Panc1 (cell line): ENCODE measurements at places on chromosomes 3 and 15.

- no peak for DNase-seq
Measured at GRCh38 chr15:61888074-61888780, 172.0 kb downstream of the VPS13C start.

- no peak for DNase-seq
Measured at GRCh38 chr15:69344238-69344637, 45.5 kb downstream of the PAQR5 start.

- no peak for DNase-seq
Measured at GRCh38 chr3:42120866-42121265, 29.7 kb downstream of the TRAK1 start.

DNA sequence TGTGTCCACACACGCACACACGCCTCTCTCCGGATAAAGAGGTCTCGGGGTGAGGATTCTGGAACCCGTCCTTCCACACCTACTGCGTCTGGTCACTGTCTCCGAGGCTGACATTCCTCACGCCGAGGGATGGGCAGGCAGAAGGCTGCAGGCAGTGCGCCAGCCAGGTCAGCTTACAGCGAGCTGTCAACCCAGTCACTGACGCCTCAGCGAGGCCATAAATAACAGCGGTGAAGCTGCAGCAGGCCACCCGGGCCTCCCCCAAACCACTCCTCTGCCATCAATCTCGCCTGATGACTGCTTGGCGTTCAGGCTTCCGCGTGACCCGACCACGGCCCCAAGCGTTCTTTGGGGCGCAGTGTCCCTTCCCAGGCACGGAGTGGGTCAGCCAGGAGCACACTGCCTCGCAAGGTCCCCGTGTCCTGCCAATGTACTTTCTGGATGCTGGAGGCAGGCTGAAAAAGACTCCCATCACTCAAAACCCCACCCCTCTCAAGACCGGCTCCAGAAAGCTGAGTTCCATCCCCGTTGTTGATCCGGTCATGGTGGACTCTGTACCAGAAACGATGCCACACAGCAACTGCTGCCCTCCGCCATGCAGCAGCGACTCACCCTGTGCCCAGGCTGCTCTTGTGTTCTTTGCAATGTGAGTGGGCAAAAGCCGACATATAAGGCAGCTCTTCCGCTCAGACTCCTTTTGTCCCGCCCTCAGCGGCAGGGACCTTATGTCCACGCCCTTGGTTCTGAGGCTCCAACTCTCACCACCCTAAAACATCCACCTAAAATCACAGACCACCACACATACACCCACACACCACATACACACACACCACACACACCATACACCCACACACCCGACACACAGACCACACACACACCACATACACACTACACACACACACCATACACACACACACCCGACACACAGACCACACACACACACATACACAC lies 27.1 kb downstream of the CPN2 start:
- DNase-seq, result peak; percentile 80

GRCh38 chr15:38961931-38962330 lies 397.3 kb upstream of the RASGRP1 start:
- DNase-seq, result no peak

DNA sequence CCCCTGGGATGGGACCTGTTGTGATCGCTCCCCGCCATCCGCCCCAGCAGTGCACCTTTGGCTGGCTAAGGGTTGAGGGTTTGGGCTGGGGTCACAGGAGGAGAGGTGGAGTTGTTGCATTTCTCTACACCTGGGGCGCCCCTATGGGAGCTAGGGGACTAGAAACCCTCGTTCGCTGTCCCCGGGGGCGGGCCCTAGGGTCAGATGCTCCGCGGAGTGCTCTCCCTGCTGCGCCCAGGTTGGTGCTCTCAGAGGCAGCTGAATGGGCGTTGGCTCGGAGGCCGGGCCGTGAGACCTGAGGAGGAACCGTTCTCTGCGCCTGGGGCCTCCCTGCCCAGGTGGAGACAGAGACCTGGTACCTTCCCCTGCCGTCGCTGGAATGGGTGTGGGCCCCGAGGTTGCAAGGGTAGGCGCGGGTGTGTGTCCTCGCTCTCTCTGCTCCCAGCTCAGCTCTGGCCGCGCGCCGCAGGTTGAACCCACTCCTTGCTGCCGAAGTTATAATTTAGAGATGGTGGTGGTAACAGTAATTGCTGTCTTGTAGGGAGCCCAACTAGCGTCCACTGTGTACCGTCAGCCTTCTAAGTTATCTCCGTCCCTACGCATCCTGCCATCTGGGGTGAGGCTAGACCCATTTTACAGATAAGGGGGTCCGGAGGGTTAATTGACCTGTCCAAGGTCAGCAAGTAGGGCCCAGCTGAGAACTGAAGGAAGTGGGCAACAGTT lies 965 bp downstream of the FLNB start:
- no peak for DNase-seq

- no peak for DNase-seq
Measured at GRCh38 chr3:212432-212831, 15.9 kb downstream of the CHL1 start.

DNA sequence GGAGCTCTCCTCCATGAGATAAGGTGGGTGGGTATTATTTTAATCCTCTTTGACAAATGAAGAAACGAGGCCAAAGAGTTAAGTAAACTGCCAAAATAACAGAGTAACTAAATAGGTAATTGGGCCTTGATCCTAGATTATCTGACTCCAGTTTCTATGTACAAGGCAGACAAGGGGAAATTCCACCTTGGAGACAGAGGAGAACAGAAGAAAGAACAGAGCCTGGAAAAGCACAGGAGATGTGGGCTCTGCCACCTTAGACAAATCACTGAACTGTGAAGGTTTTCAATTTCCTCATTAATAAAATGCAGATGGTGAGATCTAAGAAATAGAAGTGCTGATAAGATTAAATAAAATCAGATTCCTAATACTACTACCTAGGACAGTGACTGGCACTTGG lies 310.2 kb upstream of the TLE3 start:
- no peak for DNase-seq

DNA sequence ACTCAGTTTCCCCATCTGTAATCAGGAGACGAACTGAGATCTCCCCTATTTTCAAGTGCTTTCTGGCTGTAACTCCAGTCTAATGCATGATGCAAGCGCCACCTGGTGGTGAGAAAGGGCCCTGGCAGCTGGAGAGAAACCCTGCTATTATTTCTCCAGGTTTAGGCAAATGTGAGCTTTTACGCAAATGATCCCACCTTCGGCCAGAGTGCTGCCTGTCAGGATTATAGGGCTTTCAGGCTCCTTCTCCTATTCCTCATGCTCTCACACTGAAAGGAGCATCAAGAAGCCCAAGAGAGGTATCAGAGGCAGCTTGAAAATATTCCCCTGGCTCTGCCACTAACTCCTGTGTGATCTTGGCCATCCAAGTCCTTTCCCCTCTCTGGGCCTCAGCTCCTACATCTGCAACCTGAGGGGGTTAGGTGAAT lies 93.9 kb upstream of the RASGRF1 start:
- DNase-seq, result peak; percentile 42

DNA sequence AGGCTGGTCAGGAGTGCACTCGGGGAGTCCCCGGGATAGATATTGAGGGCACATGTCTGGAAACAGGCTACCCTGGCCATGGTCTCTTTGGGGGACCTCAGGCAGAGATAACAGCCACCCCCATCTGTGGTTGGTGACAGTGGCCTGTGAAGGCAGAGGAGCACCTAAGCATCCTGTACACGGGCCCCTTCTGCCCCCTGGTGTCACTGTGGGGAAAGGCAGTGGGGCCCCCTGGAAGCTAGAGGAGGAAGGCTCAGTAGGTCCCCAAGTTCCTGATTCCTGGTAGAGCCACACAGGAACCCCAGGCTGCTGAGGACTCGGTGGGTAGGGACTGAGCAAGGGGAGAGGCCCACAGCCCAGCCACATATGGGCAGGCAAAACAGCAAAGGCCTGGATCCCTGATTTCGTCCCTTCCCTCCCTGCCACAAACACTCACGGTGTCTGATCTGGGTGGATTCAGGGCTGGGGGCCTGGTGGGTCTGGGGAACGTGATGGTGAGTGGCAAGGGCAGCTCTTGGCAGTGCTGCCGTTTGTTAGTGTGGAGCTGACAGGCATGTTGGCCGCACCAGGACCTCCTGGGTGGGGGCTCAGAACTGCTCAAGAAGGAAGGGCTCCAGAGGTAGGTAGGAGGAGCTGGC lies 14.1 kb upstream of the CXCR6 start:
- DNase-seq, result peak; percentile 30

DNA sequence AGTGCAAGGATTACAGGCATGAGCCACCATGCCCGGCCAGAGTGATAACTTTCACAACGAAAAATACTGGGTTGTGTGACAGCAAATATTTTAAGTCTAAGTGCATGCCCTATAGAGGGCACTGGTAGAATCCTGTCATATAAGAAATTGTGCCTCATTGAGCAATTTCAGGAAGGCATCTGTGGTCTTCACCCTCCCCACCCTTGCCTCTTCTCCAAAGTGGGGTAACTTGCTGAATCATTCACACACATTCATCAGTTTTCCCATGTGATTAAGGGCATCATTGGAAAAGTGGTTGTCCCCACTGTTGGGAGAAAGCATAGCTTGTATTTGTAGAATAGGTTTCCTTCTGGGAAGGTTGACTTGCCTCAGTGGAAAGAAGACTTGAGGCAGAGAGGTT lies 9.2 kb downstream of the MITF start:
- DNase-seq, result no peak

DNA sequence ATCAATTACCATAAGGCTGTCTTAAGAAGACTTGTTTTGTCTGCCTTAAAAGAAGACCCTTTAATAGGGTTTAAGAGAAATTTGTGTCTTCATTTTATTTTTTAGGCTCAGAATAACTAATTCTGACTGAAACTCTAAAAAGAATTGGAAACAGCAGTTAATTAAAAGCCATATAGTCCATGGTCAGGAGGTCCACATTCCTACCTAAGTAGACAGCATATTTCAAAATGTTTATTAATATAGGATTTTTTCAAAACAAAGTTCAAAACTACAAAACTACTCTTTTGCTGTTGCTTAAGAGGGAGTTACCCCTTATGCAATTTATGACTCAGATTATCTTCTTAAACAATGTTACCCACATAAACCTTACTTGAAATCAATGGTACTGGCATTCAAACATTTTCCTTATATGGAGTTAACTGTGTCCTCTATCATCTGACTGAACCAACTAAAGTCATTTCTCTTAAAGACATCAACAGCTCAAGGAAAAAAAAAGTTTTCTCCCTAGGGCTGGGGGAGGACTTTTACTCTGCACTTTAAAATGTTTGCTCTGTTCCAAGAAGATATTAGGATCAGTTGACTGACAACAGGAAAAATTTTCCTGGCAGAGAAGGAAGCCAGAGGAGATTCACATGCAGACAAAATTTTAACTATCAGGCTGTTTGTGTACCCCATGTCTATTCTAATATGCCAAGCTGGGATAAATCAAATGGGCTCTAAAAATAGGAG lies 56.8 kb upstream of the NANOGP8 start:
- no peak for DNase-seq

DNA sequence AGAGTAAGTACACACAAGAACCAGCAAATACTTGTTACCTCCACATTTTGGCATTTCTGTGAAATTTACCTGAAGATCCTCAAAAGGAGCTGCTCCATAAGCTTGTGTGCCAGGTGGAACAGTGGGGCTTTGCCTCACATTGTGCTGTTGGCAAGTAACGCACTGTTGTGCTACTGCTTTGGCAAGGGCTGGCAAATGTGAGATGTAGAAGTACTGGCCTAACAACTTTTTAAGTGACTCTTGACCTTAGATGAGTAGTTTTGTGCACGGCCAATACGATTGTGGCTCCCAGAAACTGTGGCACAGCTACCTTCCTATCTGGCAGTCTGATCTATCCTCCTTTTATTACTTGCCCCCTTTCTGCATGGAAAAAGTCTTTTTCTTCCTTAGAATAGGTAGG lies 337.0 kb downstream of the KCNH8 start:
- no peak for DNase-seq

DNA sequence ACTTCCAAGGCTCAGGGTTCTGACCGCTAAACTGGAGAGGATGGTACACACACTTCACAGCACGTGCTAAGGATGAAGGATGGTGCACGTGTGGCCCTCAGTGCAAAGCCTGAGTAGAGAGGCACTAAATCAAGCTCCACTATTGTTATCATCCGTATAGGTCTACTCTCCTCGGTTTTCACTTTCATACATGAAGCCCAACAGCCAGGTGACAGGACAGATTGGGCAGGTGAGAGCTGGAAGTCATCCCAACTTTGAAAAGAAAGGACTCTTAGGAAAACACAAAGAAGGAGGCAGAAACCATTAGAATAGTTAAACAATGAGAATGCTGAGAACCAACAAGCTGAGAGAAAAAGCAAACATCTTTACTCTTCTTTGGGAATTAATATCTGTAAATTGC lies 21.1 kb downstream of the MAGI1 start:
- DNase-seq, result no peak

- DNase-seq, result no peak
Measured at GRCh38 chr3:34396288-34396687, 597.9 kb downstream of the PDCD6IP start.

GRCh38 chr15:90957031-90957790 lies 2.5 kb downstream of the RCCD1 start:
- no peak for DNase-seq

DNA sequence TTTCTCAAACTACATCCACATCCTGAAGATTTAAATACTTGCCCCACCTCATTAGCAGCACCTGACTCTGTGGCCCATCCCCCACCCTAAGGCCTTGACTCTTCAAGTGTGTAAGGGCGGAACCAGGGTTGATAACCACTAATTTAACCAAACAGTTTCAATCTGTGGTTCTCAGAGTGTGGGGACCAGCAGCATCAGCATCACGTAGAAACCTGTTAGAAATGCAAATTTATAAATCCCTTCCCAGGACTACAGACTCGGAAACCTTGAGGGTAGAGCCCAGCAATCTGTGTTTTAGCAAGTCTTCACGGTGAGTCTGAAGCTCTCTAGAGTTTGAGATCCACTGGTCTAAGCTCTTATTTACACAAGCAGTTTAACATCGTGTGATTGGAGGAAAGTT lies 12.4 kb downstream of the GNB4 start:
- no peak for DNase-seq

DNA sequence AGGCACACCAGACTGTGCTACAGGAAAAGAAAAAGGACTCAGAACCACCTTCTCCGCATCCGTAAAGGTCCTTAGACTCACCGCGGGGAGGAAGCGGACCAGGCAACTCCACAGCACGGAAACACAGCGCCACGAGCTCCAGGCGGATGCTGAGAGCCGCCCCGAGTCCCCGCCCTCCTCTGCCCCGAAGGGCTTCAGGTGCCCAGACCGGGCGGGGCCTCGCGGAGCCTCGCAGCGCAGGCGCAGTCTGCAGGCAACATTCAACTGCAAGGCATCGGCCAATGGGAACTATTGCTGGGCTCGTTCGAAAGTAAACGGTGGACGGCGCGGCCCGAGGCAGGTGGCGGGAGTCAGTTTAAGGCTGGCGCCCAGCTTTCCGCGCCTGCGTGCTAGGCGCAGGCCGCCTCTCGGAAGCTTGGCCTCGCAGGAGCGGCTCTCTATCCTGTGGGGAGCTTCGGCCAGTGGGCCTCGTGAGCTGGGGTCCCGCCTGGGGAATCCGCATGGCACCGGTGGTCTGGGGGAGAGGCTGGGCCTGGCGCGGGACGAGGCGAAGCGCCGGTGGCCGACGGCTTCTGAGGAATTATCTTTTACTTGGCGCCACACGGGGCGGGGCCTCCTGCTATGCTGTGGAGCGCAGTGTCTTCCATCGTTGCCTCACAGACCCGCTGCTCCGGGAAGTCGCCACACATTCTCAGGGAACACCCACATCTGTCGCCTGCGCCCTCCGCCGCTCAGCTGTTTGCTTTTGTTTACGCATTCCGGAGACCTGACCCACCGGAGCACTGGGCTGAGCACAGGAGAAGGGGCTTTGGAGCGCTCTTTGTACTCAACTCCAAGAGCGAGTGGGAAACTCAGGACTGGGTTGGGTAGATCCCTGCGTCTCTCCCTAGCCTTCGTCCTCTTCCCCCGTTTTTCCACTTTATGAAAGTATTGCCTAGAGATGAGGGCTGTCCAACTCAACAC lies at the start of gene TRIM59:
TRIM59 (minus strand) TSS at position 151 of the 963 bp plus-strand sequence. CDS start 10,603 bp downstream, outside the sequence.
- peak; percentile 75 for DNase-seq

- DNase-seq, result no peak
Measured at GRCh38 chr3:38576526-38577370, 72.7 kb downstream of the SCN5A start.
